ENCODE measurements at places on chromosomes 4 and X.
A peak's percentile ranks its signal among the peaks of the same experiment; 100 is the strongest.

DNA sequence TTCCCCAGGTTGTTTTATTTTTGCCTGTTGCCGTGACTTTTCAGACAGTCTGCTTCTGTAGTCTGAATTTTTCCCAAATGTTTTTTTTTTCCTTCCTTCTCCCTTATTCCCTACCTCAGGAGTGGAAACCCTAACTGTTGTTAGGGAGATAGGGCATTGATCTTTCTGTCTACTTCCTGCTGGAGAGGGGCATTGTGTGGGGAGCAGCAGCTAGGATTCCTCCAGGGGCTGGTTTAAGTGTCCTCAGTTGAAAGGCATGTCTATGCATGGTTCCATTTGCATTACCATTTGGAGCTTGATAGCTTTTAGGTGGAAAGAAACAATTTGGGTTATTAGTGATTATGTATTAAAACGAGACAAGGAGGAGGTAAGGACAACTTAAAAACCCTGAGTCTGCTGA, 383.9 kb downstream of the DCAF12L2 start:
- DNase-seq, result no peak

GRCh38 chrX:149541521-149542047, 772 bp downstream of the EOLA1 start:
- peak; percentile 83 for DNase-seq

GRCh38 chr4:2341911-2342652, 76.4 kb downstream of the ZFYVE28 start:
- peak; percentile 54 for DNase-seq

DNA sequence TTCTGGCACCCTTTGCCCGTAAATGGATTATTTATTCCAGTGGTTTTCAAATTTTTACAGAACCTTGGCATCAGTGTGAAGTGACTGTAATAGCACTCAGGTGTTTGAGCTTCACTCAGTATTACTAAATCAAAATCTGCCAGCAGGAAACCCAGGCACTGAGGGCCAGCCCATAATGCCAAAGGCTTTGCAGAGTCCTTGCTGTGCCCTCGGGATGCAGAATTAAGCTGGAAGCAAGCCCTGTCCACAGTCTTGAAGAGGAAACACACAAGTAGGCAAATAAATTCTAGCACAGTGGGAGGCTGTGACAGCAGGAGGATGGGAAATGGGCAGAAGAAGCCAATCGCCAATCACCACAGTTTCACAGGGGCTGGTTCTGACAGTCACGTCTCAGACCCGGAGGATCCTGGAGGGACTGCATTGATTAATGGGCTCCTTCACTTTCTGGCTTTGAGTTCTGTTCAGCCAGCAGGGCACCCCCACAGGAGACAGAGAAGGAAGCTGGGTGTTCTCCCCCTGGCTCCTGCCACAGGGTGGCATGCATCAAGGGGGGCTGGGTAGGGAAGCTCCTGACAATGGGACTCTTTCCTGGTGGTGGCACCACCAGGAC, 138.8 kb downstream of the MTNR1A start:
- no peak for DNase-seq

DNA sequence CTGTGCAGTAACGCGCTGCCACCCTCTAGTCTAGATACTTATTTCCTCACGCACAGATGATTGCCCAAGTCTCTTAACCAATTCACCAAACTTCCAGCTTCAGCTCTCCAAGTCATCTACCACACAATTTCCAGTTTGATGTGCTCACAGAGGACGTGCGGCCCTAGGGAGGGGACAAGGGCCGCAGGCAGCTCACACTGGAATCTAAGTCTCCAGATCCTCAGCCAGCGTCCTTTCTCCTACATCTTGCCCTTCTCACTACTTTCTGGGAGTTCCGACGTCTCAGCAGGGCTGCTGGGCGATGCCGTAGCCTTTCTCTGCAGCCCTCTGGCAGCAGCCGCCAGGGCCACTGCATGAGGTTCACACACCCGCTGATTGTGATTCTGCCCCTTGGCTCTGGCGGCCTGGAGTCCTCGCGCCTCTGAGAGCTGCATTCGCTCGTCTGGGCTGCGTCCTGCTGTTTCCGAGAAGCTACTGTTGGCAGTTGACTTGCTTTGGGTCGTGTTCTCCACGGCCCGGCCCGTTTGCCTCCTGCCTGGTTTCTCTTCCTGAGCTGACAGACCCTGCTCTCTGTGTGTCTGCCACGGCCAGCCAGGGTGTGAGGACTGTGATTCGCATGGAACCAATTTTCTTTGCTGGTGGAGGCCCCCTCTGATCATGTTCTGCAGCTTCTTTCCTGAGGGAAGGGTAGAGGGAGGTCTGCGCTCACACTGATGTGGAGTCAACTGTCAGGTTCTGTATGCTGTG, 14.1 kb upstream of the TMEM131L start:
- DNase-seq, result no peak

DNA sequence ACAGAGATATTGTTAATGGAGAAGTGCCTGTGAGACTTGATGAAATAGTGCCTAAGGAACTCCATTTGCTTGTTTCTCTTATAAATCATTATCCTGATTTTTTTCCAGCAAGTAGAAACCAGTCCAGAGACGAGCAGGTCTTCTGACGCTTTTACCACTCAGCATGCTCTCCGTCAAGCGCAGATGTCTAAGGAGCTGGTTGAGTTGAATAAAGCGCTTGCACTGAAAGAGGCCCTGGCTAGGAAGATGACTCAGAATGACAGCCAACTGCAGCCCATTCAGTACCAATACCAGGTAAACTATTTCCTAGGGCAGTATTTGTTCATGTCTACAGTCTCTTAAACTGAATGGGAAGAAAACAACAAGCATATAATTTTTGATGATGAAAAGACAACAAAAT, 63.6 kb downstream of the KIF4A start:
- no peak for DNase-seq

GRCh38 chrX:29662759-29663503, 552.4 kb upstream of the MAGEB2 start:
- DNase-seq, result no peak

DNA sequence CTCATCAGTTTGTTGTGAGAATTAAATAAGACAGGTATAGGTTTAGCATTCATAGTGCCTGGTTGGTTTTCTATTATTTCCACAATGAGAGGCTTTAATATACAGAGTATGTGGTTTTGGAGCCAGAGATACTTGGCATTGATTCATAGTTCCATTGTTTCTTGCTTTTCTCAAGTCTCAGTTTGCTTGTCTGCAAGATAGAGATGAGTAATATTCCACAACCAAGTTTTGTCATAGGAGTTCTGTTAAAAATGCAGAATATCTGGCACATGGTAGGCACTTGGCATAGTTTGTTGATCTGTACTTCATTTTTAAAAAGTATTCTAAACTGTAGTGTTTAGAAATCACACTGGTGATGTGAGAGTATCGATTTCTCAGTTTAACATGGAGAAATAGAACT, 37.5 kb upstream of the EDA2R start:
- no peak for DNase-seq

DNA sequence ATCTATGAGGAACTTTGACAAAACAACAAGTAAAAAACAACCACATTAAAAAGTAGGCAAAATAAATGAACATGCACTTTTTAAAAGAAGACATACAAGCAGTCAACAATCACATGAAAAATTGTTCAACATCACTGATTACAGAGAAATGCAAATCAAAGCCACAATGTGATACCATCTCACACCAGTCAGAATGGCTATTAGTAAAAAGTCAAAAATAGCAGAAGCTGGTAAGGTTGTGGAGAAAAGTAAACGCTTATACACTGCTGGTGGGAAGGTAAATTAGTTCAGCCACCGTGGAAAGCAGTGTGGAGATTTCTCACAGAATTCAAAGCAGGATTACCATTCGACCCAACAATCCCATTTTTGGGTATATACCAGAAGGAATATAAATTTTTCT, 17.0 kb upstream of the LNX1 start:
- no peak for DNase-seq

Data from lower leg skin (tissue), 4 donors.